ENCODE measurements at places on chromosomes 13 and 19.

- DNase-seq: no peak
Observed at GRCh38 chr19:27918818-27919217, 1294.1 kb downstream of the UQCRFS1 start.

DNA sequence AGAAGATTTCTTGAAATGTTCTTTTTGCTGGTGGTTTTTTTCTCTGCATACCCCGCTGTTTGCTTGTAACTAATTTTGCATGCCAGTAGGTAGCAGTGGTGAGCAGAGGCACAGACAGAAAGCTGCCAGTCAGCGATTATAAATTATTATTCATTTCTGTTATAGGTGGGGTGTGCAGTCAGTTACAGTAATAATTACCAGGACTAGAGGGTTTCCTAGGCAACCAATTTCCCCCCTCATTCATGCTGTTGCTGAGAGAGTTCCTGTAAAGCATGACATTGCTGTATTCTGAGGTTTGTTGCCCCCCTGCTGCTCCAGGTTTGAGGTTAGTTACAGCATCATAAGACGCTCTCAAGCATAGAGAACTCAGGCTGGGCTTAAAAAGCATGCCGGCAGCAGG, 104.5 kb downstream of the URI1 start:
- DNase-seq: no peak

DNA sequence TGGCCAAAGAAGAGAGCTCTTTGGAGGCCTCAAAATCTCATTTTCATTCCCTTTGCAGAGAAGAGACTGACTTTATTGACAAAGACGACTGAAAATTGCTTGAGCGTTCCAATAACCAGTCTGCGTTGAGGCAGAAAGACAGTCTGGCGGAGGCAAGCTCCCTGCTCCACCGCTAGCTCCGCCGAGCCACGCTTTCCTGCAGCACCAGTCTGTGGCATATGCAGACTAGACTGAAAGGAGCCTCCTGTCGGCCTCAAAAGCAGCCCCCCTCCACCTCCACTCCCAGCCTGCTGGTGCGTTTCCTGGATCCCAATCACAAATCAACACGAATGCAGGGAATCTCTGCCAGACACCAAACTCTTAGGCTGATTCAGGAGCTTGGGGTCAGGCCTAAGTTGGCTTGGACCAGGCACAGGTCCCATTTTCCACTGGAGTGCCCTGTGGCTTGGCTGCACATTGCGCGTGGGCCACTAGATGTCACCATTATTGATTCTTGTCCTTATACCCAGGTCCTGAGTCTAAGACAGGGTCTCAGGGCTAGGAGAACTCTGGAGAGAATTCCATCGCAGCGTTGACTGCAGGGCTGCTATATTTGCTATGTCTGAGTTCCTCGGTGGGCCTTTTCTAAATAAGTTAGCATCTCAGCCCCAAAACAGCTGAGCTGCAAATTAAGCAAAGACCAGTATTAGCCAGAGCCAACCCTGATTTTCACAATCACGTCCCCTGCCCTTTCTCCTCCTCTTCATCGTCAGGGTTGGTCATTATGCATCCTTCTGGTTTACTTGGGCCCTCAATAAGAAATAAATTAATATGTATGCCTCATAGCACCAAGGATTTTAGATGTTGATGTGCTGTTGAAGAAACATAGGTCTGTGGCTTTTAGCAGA, 5.2 kb upstream of the ZNF507 start:
- peak; percentile 29 for DNase-seq

DNA sequence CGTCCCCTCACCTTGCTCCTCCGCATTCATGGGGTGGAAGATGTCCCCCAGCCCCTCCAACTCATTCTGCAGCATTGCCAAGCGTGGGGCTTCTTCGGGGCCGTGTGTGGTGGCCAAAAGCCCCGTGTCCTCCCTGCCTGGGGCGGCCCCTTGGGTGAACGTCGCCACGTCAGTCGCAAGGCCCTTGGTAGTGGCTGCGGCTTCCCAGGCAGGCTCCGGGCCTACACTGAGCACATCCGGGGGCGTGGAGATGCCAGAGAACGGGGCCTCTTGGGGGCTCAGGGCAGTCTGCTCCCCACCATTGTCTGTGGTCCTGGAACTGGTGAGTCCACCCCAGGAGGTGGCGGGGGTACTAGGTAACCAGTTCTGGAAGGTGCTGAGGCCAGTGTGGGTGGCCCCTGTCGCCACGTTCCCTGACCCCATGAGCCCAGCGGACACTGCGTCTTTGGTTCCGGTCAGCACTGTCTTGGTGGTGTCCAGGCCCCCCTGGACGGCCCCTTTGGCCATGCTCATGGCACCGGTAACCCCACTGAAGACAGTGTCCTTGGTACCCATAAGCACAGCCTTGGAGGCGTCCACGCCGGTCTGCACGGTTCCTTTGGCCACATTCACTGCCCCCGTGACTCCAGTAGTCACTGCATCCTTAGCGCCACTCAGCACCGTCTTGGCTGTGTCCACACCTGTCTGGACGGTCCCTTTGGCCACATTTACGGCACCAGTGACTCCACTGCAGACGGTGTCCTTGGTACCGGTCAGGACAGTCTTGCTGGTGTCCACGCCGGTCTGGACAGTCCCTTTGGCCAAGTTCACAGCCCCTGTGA, 7.6 kb downstream of the PLIN4 start:
- DNase-seq: no peak

DNA sequence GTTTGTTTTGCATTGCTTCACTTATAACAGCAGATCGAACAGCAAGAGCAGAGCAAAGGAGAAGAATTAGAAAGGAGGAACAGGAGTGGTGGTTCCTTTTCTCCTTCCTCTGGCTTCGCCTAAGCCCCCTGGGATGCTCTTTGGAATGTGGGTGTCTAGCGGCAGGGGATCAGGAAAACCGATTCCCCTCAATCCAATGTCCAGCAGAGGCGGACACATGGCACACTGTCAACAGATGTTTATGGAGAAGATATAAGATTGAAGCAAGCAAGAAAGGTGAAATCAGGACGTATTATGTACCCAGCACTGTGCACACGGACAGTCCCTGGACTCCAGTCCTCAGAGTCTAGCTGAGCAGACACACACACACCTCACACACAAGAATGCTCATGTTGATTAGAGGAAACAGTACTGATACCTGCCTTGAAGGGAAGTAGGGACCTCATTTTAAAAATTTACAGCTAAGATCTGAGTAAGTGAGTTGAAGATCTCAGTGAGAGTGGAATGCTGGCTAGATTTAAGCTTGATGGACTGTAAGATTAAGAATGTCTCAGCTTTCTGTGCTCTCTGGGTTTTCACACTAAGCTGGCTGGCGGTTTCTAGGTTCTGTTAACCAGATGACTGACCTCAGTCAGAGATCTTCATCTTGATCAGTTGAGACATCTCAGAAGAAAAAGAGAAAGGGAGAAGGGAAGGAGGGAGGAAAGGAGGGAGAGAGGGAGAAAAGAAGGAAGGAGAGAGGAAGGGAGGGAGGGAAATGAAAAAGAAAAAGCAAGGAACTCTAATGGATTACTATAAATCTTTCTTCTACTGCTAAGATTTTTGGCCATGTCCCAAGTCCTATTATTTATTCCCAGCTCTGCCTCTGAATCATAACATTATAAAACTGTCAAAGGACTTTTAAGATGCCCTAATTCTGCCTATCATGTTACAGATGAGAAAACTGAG, 44.8 kb downstream of the FLT1 start:
- no peak for DNase-seq

GRCh38 chr19:1773184-1773583, 19.9 kb downstream of the ONECUT3 start:
- DNase-seq: no peak

DNA sequence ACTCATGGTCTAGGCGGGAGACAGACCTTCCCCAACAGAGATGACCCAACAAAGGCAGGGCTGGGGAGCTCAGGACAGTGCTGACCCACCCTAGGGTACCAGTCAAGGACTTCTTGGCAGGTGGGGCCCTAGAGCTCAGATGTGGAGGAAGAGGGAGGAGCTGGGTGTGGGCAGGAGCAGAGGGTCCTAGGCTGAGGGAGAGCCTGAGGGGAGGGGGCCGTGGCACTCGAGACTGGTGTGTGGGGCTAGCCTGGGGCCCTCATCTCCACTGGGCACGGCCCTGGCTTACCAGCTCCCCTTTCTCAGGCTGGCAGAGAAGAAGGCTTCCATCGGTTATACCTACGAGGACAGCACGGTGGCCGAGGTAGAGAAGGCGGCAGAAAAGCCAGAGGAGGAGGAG, 18.6 kb downstream of the CLASRP start:
- no peak for DNase-seq

GRCh38 chr13:45602183-45603170, 13.1 kb downstream of the ERICH6B start:
- DNase-seq: no peak

- no peak for DNase-seq
Observed at GRCh38 chr13:80858131-80858530, 517.2 kb upstream of the SPRY2 start.

- DNase-seq: no peak
Observed at GRCh38 chr13:100694722-100695508, 20.3 kb upstream of the TMTC4 start.

DNA sequence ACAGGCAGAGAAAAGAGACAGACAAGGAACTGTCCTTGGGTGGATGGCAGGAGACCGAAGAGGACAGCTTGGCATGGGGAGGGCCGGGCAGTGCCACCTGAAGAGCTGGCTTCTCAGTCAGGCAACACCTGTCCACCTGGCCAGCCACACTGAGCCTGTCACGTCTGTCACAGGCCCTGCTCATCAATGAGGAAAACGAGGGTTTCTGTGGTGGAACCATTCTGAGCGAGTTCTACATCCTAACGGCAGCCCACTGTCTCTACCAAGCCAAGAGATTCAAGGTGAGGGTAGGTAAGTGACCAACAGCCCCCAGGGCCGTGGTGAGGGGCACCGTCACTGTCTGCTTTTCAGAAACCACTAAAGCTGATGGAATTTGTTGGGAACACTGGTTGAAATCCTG, 11.2 kb upstream of the PROZ start:
- no peak for DNase-seq

DNA sequence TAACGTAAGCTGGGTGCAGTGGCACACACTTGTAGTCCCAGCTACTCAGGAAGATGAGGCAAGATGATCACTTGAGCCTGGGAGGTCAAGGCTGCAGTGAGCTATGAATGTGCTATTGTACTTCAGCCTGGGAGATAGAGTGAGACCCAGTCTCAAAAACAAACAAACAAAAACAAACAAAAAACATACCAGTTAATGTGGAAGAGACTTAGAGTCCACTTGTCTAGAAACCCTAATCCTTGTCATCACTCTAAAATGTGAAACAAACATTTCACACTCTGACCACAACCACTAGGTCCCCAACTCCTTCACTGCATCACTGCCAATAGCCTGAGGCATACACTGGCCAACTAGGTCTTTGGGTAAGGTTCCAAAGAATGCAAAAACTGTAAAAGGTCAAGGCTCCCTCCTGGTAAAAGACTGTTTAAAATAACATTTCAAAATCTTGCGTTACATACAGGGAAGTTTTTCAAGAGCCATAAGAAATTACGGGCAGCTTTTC, 28.6 kb upstream of the CYP2B6 start:
- no peak for DNase-seq

GRCh38 chr19:28883241-28883693, 329.7 kb downstream of the UQCRFS1 start:
- no peak for DNase-seq

DNA sequence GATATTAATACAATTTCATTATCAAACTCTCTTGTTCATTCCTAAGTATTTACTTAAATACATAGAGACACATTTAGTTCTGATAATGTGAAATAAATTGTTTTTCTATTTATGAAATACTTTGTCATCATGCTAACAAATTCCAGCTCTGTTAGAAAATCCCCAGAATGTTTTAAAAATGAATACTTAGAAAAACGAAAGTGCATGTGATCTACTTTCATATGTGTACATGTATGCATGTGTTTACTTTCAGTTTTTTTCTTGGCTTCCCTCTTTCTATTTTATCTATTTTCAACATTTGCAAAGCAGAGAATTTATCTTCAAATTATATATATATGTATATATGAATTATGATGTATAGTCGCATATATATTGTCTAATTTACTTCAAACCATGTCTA, 1110.0 kb upstream of the PCDH20 start:
- no peak for DNase-seq

DNA sequence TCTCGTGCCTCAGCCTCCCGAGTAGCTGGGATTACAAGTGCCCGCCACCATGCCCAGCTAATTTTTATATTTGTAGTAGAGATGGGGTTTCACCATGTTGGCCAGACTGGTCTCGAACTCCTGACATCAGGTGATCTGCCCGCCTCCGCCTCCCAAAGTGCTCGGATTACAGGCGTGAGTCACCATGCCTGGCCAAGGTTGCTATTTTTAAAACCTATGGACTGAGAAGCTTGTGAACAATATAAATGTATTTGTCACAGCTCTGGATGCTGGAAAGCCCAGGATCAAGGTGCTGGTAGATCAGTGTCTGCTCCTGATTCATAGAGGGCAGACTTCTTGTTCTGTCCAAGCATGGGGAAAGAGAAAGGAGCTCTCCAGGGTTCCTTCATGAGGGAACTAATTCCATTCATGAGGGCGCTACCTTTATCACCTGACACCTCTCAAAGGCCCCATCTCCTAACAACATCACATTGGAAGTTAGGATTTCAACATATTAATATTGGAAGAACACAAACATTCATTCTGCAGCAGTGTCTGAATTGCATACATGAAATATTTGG, 16.1 kb downstream of the CARD8 start:
- no peak for DNase-seq

GRCh38 chr13:66410314-66410713, 819.8 kb downstream of the PCDH9 start:
- no peak for DNase-seq

- DNase-seq: no peak
Observed at GRCh38 chr19:1237027-1237659, 662 bp downstream of the CBARP start.

- DNase-seq: no peak
Observed at GRCh38 chr13:111950697-111951096, 116.3 kb upstream of the SOX1 start.

- no peak for DNase-seq
Observed at GRCh38 chr13:31807090-31807541, 67.8 kb downstream of the RXFP2 start.

- no peak for DNase-seq
Observed at GRCh38 chr13:30049692-30050091, 199.3 kb upstream of the UBL3 start.

DNA sequence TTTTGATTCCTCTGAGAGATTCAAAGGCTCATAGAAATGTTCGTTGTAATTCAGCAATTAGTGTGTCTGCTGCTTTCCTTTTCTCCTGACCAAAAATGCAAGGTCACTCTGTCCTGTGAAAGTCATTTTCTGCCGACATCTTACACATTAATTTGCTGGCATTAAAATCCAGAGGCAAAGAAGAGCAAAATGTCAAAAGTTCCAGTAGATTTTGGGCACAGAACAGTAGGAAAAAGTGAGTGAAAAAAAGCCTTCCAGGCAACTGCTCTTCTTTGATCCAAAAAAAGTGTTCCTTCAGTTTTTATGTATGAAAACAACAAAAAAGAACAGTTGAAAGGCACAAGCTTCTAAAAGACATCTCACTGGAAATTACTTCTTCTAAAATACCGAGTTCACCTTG, 413.8 kb downstream of the FOXO1 start:
- no peak for DNase-seq

All from thoracic aorta (tissue), 2 donors.